Endodermal cell (in vitro differentiated cells): ENCODE measurements at places on chromosomes 16 and 17. TPM values are rescaled to one million over a fixed set of nuclear protein-coding genes. Genes with fewer than 3 reads are reported as not detected.

Gene MILR1
- not detected in 2 replicates for total RNA-seq

DNA sequence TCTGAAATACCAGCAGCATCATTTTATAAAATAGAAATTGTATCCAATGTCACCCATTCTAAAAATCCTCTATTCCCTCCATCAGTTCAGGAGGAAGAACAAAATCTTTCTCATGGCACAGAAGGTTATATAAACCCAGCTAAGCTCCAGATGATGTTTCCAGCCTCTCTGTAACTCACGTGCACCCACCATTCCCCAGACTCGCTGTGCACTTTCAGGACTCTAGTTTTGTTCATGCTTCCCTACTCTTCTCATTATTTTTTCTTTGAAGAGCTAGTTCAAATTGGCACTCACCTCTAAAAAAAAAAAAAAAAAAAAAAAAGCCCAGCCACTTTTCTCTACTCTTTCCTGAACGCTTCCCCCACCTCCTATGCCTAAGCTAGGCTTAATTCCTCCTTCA, 36.0 kb upstream of the SHISA6 start:
- H3K4me1 ChIP-seq, result peaks cover 11% of the 10 kb centered on the region
- no peaks in the 10 kb centered on the region for H3K27me3 ChIP-seq
- H3K27ac ChIP-seq, result no peak overlapping the region
- H3K4me3 ChIP-seq, result no peak overlapping the region

GRCh38 chr17:75839942-75840798, 4.0 kb downstream of the UNC13D start:
- H3K4me1 ChIP-seq, result no peaks in the 10 kb centered on the region
- no peaks in the 10 kb centered on the region for H3K27me3 ChIP-seq
- no peaks in the 10 kb centered on the region for H3K36me3 ChIP-seq
- no peak overlapping the region for H3K27ac ChIP-seq

GRCh38 chr16:67664258-67664657, 2.3 kb downstream of the ENKD1 start:
- H3K4me3 ChIP-seq, result no peak overlapping the region
- no peak for DNase-seq

DNA sequence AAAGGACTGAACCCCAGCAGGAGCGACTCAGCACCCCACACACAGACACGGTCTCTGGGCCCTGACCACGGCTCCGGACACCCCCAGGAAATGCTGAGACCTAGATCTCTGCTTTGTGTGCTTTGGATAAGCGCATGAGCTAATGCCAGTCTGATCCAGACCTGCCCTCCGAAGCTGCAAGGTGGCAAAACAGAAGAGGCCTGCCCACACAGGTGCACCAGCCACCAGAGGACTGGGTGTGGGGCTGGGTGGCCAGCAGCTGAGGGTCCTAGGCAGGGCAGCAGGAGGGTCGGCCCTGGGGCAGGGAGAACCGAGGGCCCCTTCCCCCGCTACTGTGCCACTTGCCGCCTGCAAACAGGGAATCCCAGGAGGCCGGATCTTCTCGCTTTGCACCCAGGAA, 30.7 kb upstream of the EIF1 start:
- H3K4me3 ChIP-seq, result no peak overlapping the region
- no peaks in the 10 kb centered on the region for H3K4me1 ChIP-seq
- no peaks in the 10 kb centered on the region for H3K27me3 ChIP-seq
- no peak overlapping the region for H3K27ac ChIP-seq
- no peaks in the 10 kb centered on the region for H3K36me3 ChIP-seq
- no peak for DNase-seq

Gene C1QTNF1
- total RNA-seq, result 13.3 and 16.0 TPM in 2 replicates

DNA sequence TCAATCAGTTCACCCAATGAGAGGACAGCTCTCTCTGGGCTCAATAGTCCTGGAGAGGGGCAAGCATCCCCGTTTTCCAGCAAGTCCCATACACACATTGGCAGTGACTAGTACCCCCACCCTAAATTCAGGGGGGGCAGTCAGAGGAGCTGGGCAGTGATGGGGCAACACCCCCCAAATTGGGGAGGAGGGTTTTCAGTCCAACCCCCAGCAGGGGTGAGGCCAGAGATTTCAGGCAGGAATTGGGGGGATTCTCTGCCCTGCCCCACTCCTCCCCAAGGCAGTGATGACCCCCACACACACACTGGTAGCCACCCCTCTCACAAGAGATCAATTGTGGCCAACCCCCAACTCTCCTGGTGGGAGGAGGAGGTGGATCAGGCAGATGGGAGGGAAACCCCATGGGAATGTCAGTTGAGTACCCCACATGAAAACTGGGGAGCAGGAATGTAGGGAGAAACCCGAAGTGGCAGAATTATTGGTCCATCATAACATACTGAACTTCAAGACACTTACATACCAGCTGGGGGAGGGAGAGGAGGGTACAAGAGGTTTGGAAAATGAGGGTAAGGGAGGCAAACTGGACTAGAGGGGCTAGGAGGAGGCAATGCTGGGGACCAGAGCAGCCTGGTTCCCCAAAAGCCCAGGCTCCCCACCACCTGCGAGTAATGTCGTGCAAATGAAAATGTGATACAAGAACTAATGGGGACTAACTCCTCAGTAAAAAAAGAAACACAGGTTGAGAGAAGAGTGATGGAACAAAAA, 3.1 kb downstream of the VAMP2 start:
- H3K27ac ChIP-seq, result no peak overlapping the region
- peaks cover 19% of the 10 kb centered on the region for H3K4me1 ChIP-seq

GRCh38 chr16:22372882-22373661, 1.3 kb downstream of the CDR2 start:
- no peak for DNase-seq
- peaks cover 2% of the 10 kb centered on the region for H3K4me1 ChIP-seq
- H3K36me3 ChIP-seq, result peaks cover 17% of the 10 kb centered on the region

- H3K27me3 ChIP-seq, result no peaks in the 10 kb centered on the region
- H3K36me3 ChIP-seq, result peaks cover 8% of the 10 kb centered on the region
- H3K27ac ChIP-seq, result no peak overlapping the region
- no peak overlapping the region for H3K4me3 ChIP-seq
- no peaks in the 10 kb centered on the region for H3K4me1 ChIP-seq
Observed at GRCh38 chr16:48576927-48577326, 33.1 kb downstream of the N4BP1 start.

DNA sequence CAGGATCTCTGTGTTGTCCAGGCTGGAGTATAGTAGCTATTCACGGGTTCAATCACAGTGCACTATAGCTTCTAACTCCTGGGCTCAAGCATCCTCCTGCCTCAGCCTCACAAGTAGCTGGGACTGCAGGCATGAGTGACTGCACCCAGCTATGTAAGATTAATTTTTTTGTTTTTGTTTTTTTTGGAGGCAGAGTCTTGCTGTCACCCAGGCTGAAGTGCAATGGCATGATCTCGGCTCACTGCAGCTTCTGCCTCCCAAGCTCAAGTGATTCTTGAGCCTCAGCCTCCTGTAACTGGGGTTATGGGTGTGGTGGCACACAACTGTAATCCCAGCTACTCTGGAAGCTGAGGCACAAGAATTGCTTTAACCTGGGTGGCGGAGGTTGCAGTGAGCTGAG, 15.8 kb downstream of the PPM1D start:
- H3K36me3 ChIP-seq, result peaks cover 26% of the 10 kb centered on the region
- H3K27me3 ChIP-seq, result no peaks in the 10 kb centered on the region
- no peaks in the 10 kb centered on the region for H3K4me1 ChIP-seq
- H3K27ac ChIP-seq, result no peak overlapping the region
- no peak for DNase-seq

DNA sequence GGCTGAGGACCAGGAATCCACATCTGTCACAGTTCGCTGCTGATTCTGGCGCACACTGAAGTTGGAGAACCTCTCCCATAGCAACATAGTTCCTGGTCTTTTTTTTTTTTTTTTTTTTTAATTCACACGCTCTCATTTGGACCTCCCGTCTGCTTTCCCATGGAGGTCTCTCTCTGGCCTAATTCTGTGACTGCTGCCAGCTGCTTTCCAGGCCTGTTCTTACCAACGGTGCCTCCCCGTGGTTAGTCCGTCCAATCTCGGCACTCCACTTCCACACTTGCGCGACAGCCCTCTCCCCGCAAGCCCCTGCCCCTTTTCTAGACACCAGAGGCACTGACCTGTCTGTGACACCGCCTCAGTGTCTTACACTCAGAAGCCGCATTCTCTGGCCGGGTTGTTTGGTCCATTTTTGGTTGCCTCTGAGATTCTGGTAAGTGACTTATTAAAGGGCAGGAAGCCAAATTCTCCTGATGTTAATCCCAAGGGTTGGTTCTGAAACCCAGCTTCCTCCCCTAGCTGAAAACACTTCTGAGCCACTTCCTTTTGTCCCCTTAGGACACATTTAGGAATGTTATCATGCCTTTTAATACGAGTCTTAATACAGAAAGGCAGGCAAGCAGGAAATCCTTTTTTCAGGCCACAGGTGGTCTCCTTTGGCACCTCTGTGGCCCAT, 1.1 kb upstream of the AKTIP start:
- peaks cover 3% of the 10 kb centered on the region for H3K36me3 ChIP-seq
- DNase-seq, result peak; percentile 71
- no peaks in the 10 kb centered on the region for H3K27me3 ChIP-seq
- H3K27ac ChIP-seq, result peak overlapping the region; percentile 0

Gene ATP6V0A1
- total RNA-seq, result 53.1 to 54.0 TPM (median 53.3 TPM) in 3 replicates

GRCh38 chr17:69773081-69773480, 301.9 kb upstream of the KCNJ16 start:
- H3K27me3 ChIP-seq, result no peaks in the 10 kb centered on the region
- DNase-seq, result no peak
- H3K36me3 ChIP-seq, result no peaks in the 10 kb centered on the region
- H3K4me3 ChIP-seq, result no peak overlapping the region
- H3K4me1 ChIP-seq, result no peaks in the 10 kb centered on the region
- H3K27ac ChIP-seq, result no peak overlapping the region

Gene TOP2A
- 173 TPM in 2 replicates for total RNA-seq

- H3K4me3 ChIP-seq, result no peak overlapping the region
- H3K27ac ChIP-seq, result no peak overlapping the region
- no peaks in the 10 kb centered on the region for H3K27me3 ChIP-seq
- no peaks in the 10 kb centered on the region for H3K36me3 ChIP-seq
- no peaks in the 10 kb centered on the region for H3K4me1 ChIP-seq
Observed at GRCh38 chr16:81821436-81822128, 42.5 kb downstream of the PLCG2 start.

Gene CLEC18B
- 0.32 TPM in 1 of 2 replicates, not detected in the other for total RNA-seq

Gene HSD3B7
- 3.9 and 4.1 TPM in 2 replicates for total RNA-seq

DNA sequence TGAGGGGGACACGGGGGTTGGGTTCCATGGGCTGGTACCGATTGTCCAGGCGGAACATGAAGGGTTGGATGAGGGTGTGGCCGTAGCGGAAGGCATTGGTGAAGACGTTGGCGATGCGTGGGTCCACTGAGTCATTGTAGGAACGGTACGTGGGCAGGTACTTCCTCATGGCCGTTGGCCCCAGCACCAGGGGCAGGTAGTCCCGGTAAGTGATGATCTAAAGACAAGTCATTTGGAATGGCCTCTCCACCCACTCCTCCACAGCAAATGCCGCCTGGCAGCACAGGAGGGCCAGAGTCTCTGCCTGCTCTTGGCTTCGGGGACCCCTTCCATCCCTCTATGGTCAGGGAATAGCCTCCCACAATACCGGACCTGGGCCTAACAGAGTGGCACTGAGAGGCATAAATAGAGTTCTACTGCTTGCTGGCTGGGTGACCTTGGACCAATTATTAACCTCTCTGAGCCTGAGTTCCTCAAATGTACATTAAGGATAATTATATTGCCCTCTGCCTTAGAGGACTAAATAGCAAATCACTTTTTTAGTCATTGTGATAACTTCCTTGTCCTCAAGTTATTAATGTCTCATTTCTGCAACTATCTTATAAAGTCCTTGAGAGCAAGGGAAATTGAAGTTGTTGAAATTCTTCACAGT, 7.2 kb downstream of the MPO start:
- H3K36me3 ChIP-seq, result no peaks in the 10 kb centered on the region
- no peak overlapping the region for H3K27ac ChIP-seq
- no peaks in the 10 kb centered on the region for H3K27me3 ChIP-seq
- H3K4me1 ChIP-seq, result no peaks in the 10 kb centered on the region
- H3K4me3 ChIP-seq, result no peak overlapping the region
- no peak for DNase-seq

Gene KRT20
- not detected in 3 replicates for total RNA-seq

Gene KRTAP2-2
- not detected in 3 replicates for total RNA-seq

GRCh38 chr17:8900626-8901585, 33.4 kb upstream of the PIK3R6 start:
- no peaks in the 10 kb centered on the region for H3K4me1 ChIP-seq
- H3K36me3 ChIP-seq, result no peaks in the 10 kb centered on the region
- H3K27ac ChIP-seq, result no peak overlapping the region
- peak; percentile 50 for DNase-seq
- no peak overlapping the region for H3K4me3 ChIP-seq
- no peaks in the 10 kb centered on the region for H3K27me3 ChIP-seq

DNA sequence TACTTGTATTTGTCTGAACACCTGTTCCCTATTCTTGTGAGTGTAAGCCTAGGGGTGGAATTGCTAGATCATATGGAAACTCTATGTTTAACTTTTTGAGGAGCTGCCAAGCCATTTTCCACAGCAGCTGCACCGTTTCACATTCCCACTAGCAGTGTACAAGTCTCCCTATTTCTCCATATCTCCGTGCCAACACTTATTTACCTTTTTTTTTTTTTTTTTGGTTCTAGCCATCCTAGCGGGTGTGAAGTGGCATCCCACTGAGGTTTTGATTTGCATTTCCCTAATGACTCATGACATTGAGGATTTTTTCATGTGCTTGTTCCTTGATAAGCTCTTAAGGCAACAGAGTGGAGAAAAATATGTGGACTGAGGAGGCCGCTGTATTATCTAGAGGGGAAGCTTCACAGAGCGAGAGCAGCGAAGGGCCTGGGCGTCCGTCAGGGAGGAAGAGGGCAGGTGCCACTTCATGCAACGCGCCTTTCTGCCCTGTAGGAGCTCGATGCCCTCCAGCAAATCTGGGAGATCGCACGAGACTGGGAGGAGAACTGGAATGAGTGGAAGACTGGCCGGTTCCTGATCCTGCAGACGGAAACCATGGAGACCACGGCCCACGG, 50.0 kb downstream of the DNAH2 start:
- no peak overlapping the region for H3K4me3 ChIP-seq
- H3K4me1 ChIP-seq, result no peaks in the 10 kb centered on the region
- H3K36me3 ChIP-seq, result no peaks in the 10 kb centered on the region

Gene CACNG4
- total RNA-seq, result 0.14 to 0.25 TPM (median 0.22 TPM) in 3 replicates

DNA sequence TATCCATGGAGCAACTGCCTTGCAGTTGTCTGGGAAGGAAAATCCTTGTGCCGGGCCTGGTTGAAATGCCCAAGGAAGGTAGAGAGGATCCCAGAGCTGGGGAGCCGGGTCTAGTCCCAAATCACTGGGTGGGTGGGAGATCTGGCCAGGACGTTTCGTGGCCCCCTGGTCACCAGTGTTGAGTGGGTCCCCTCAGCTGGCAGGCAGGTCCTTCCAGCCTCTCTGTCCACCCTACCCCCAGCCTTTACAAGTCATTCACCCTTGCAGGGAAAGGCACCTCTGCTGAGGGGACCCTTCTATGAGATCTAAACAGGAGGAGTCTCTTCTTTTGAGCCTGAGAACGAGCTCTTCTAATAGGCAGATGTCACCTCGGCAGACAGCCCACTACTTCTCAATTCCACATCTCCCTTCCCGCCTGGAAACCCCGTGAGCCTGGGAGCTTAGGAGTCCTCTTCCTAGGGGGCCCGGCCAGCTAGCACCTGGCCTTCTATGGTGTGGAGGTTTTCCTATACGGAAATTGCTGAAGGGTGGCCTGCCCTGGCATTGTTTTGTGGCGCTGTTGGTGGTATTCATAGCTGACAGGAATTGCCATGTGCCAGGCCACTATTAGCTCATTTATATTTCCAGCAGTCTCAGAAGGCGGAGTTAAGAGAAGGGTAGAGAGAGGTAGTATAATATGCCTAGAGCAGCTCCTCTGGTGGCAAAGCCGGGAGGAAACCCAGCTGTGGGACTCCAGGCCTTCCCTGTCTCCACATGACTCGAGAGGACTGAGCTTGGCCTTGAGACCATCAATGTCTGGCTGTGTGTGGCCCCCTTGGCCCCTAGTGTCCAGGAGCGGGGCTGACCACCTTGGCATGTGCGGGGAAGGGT, 13.3 kb downstream of the MPRIP start:
- no peak overlapping the region for H3K4me3 ChIP-seq
- peak; percentile 69 for DNase-seq
- no peak overlapping the region for H3K27ac ChIP-seq
- H3K27me3 ChIP-seq, result no peaks in the 10 kb centered on the region
